ENCODE measurements at places on chromosomes 11 and 22. TPM values are rescaled to one million over a fixed set of nuclear protein-coding genes. Genes with fewer than 3 reads are reported as not detected.

- no peak for DNase-seq
- peaks cover 67% of the 10 kb centered on the region for H3K4me1 ChIP-seq
- peaks cover 8% of the 10 kb centered on the region for H3K36me3 ChIP-seq
- no peak overlapping the region for H3K4me3 ChIP-seq
Observed at GRCh38 chr11:122692444-122692843, 36.9 kb downstream of the UBASH3B start.

DNA sequence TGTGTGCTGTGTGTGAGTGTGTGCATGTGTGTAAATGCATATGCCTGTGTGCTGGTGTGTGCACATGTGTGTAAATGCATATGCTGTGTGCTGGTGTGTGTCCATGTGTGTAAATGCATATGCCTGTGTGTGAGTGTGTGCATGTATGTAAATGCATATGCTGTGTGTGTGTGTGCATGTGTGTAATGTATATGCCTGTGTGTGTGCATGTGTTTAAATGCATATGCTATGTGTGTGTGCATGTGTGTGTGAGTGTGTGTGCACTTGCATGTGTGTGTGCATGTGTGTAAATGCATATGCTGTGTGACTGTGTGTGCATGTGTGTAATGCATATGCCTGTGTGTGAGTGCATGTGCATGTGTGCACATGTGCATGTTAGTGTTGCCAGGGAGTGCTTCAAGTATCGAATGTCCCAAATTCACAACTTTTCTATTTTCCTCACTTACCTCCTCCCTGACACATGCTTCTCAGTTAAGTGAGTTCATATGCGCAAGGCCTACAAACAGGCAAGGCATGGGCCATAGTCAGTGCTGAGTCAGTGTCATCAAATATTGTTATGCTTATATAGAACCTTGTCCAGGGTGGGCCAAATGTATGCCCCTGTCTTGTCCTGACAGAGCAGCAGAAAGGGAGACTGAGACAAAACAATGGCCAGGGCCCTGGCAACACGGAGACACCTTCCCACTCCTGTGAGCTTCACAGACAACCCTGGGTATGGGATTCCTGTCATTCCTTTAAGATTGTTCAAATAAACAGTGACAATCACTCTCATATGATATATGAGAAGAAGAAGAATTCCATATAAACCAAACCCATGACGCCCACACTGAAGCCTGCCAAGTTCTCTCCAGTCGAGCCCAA lies 38.6 kb downstream of the GGTLC2 start:
- H3K27ac ChIP-seq, result no peak overlapping the region
- H3K36me3 ChIP-seq, result no peaks in the 10 kb centered on the region
- H3K4me1 ChIP-seq, result peaks cover 5% of the 10 kb centered on the region
- no peaks in the 10 kb centered on the region for H3K27me3 ChIP-seq
- DNase-seq, result no peak

DNA sequence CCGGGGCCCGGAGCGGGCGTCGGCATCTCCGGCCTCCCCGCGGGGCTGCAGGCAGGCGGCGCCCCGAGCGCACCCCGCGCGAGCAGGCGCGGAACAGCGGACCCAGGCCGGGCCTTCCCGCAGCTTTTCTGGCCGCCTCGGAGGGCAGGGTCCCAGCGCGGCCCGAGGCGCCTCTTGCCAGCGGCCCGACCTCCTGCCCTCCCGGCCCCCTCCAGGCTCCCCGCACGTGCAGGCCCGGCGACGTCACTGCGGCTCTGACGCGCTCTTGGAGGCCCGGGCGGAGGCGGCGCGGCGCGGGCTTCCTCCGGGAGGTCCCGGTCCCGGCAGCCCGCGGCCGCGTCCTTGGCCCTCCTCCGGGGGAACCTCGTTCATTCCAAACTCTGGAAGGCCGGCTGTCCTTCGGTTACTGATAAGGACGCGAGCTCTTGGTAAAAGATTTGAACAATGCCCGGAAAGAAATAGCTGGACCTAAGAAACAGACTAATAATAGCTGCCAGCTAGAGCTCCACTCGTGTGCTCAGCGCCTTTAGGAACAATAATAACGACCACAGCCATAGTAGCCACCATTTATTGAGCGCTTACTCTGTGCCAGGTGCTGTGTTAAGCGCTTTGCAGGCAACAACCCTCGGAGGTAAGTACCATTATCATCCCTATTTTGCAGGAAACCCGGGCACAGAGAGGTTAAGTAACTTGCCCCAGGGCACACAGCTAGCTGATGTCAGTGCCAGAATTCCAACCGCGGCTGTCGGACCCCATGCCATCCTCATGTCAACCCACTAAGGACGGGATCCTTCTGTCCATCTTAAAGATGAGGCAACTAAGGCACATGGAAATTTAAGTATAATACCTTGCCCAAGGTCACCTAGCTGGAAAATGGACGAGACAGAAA lies 39.1 kb upstream of the CREB3L1 start:
- H3K4me3 ChIP-seq, result peak overlapping the region; percentile 60
- H3K4me1 ChIP-seq, result peaks cover 43% of the 10 kb centered on the region

The GGTLC2 gene
- not detected for total RNA-seq

The BTG4 gene
- not detected for total RNA-seq

The LINC01488 gene
- total RNA-seq, result not detected

The NCAPD3 gene
- total RNA-seq, result 118 TPM

DNA sequence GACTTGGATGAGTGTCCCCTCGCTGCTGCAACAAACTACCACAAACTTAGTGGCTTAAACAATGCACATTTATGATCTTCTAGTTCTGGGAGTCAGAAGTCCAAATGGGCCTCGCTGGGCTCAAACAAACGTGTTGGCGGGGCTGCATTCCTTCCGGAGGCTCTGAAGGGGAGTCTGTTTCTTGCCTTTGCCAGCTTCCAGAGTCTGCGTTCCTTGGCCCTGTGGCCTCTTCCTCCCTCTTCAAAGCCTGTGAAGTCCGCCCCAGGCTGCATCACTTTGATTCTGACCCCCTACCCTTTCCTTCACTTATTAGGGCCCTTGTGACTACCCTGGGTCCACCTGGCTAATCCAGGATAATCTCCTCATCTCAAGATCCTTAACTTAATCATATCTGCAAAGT lies 80.3 kb upstream of the NECTIN1 start:
- no peaks in the 10 kb centered on the region for H3K27me3 ChIP-seq
- H3K4me1 ChIP-seq, result no peaks in the 10 kb centered on the region
- H3K4me3 ChIP-seq, result no peak overlapping the region
- no peak overlapping the region for H3K27ac ChIP-seq

GRCh38 chr22:38208551-38208968 lies 6.8 kb downstream of the MAFF start:
- peaks cover 4% of the 10 kb centered on the region for H3K36me3 ChIP-seq
- H3K27me3 ChIP-seq, result peaks cover 4% of the 10 kb centered on the region
- H3K4me1 ChIP-seq, result peaks cover 30% of the 10 kb centered on the region
- DNase-seq, result no peak
- H3K4me3 ChIP-seq, result no peak overlapping the region

DNA sequence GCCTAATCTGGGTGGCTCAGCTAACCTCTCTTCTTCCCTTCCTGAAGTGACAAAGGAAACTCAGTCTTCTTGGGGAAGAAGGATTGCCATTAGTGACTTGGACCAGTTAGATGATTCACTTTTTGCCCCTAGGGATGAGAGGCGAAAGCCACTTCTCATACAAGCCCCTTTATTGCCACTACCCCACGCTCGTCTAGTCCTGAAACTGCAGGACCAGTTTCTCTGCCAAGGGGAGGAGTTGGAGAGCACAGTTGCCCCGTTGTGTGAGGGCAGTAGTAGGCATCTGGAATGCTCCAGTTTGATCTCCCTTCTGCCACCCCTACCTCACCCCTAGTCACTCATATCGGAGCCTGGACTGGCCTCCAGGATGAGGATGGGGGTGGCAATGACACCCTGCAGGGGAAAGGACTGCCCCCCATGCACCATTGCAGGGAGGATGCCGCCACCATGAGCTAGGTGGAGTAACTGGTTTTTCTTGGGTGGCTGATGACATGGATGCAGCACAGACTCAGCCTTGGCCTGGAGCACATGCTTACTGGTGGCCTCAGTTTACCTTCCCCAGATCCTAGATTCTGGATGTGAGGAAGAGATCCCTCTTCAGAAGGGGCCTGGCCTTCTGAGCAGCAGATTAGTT lies 14.2 kb upstream of the UVRAG start:
- peak overlapping the region; percentile 71 for H3K27ac ChIP-seq
- no peaks in the 10 kb centered on the region for H3K36me3 ChIP-seq
- peaks cover 20% of the 10 kb centered on the region for H3K4me1 ChIP-seq
- no peak for DNase-seq
- no peak overlapping the region for H3K4me3 ChIP-seq

The GAS2 gene
- 0.98 TPM for total RNA-seq

DNA sequence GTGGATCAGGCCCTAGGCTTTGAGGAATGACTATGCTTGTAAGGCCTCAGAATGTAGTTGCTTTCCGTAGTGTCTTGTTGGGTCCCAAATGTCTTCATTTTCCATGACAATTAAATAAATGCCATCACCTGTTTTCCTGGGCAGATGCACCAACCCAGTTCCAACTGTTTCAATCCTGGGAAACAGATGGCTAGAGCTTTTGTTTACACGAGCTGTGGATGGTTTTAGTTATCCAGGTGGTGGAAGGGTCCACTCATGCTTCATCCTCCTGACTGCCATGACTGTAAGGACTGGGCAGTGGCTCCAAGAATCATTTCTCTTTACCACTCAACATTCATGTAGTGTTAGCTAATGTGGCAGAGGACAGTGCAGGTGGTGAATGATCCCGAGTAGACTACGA lies 8.6 kb downstream of the RCN1 start:
- peaks cover 60% of the 10 kb centered on the region for H3K36me3 ChIP-seq
- H3K27me3 ChIP-seq, result no peaks in the 10 kb centered on the region
- H3K4me3 ChIP-seq, result no peak overlapping the region

- DNase-seq, result no peak
- peaks cover 36% of the 10 kb centered on the region for H3K4me1 ChIP-seq
- peak overlapping the region; percentile 25 for H3K4me3 ChIP-seq
- H3K27ac ChIP-seq, result peak overlapping the region; percentile 86
- H3K36me3 ChIP-seq, result peaks cover 11% of the 10 kb centered on the region
Observed at GRCh38 chr11:119266517-119267255, 50.2 kb downstream of the MCAM start.

DNA sequence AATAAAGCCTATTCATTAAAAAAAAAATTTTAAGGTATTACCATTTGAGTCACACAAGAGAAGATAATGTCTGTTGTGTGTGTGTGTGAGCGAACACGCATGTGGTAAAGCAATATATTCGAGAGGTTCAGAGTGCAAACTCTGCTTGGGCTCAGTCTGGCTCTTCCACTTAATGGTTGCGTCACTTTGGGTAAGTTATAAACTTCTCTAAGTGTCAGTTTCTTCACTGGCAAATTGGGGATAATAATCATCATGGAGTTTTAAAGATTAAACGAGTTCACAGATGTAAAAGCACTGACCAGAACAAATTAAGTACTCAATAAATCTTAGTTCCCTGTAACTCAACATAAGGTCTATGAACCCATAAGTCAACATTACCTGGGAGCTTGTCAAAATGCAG lies 37.0 kb downstream of the SIK3 start:
- H3K4me1 ChIP-seq, result peaks cover 38% of the 10 kb centered on the region
- H3K4me3 ChIP-seq, result no peak overlapping the region
- H3K27ac ChIP-seq, result no peak overlapping the region
- peaks cover 1% of the 10 kb centered on the region for H3K36me3 ChIP-seq
- DNase-seq, result no peak

- H3K4me1 ChIP-seq, result peaks cover 11% of the 10 kb centered on the region
- no peaks in the 10 kb centered on the region for H3K36me3 ChIP-seq
- peaks cover 16% of the 10 kb centered on the region for H3K27me3 ChIP-seq
Observed at GRCh38 chr11:118622376-118623268, 15.2 kb downstream of the PHLDB1 start.

- no peaks in the 10 kb centered on the region for H3K4me1 ChIP-seq
- H3K4me3 ChIP-seq, result no peak overlapping the region
- no peaks in the 10 kb centered on the region for H3K36me3 ChIP-seq
- H3K27me3 ChIP-seq, result no peaks in the 10 kb centered on the region
- no peak for DNase-seq
- no peak overlapping the region for H3K27ac ChIP-seq
Observed at GRCh38 chr11:80562523-80563125, 1121.8 kb upstream of the TENM4 start.

The ATG13 gene
- 56.8 TPM for total RNA-seq

DNA sequence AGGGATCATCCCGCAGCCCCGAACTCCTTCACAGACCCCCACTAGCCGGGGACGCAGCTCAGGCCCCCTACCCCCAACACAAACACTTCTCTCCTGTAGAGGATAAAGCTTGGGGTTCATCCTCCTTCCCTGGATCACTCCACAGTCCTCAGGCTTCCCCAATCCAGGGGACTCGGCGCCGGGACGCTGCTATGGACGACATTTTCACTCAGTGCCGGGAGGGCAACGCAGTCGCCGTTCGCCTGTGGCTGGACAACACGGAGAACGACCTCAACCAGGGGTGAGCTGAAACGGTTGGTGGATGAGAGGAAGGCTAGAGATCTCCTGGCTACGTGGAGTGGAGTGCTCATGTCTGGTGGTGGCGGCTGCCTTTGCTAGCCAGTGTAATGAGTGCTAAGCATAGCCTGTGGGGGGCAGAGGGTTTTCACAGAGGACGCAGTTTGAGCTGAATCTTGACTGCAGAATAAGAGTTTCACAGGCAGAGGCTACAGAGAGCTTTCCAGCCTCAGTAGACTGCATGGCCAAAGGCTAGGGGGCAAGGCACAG lies 580 bp downstream of the ILK start:
- DNase-seq, result peak; percentile 69
- H3K27ac ChIP-seq, result no peak overlapping the region

DNA sequence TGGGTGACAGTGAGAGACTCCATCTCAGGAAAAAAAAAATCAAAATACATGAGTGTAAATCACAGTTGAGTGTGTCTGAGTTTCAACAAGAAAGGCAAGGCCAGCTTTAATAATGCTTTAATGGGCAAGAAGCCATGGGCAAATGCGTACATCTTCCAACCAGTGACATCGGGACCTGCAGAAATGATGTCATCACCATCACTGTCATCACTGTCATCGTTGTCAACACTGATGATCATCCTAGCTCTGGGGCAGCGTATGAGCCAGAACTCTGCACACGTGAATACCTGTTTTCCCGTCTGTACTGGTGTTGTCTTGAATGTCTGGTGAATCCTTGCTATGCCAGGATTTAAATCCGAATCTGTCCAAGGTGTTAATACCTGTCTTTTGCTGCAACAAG lies 712.5 kb downstream of the BRD1 start:
- H3K27ac ChIP-seq, result no peak overlapping the region
- H3K4me1 ChIP-seq, result no peaks in the 10 kb centered on the region

GRCh38 chr11:94532211-94532610 lies 11.5 kb upstream of the FUT4 start:
- H3K27ac ChIP-seq, result no peak overlapping the region
- no peak for DNase-seq
- H3K4me1 ChIP-seq, result no peaks in the 10 kb centered on the region
- H3K27me3 ChIP-seq, result peaks cover 43% of the 10 kb centered on the region
- H3K4me3 ChIP-seq, result no peak overlapping the region

DNA sequence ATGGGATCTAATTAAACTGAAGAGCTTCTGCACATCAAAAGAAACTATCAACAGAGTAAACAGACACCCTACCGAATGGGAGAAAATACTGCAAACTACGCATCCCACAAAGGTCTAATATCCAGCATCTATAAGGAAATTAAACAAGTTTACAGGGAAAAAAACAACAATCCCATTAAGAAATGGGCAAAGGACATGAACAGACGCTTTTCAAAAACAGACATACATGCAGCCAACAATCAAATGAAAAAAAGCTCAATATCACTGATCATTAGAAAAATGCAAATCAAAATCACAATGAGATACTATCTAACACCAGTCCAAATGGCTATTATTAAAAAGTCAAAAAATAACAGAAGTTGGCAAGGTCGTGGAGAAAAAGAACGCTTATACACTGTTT lies 117.5 kb downstream of the FCHSD2 start:
- no peak overlapping the region for H3K27ac ChIP-seq
- H3K36me3 ChIP-seq, result peaks cover 70% of the 10 kb centered on the region
- DNase-seq, result no peak

GRCh38 chr11:68302256-68302655 lies 10.1 kb upstream of the LRP5 start:
- no peak for DNase-seq
- H3K4me1 ChIP-seq, result peaks cover 29% of the 10 kb centered on the region
- no peaks in the 10 kb centered on the region for H3K36me3 ChIP-seq
- no peak overlapping the region for H3K4me3 ChIP-seq
